ENCODE measurements at places on chromosomes 12 and 14.

GRCh38 chr14:68623826-68624225 is 169.0 kb downstream of the ZFP36L1 start:
- DNase-seq: no peak

DNA sequence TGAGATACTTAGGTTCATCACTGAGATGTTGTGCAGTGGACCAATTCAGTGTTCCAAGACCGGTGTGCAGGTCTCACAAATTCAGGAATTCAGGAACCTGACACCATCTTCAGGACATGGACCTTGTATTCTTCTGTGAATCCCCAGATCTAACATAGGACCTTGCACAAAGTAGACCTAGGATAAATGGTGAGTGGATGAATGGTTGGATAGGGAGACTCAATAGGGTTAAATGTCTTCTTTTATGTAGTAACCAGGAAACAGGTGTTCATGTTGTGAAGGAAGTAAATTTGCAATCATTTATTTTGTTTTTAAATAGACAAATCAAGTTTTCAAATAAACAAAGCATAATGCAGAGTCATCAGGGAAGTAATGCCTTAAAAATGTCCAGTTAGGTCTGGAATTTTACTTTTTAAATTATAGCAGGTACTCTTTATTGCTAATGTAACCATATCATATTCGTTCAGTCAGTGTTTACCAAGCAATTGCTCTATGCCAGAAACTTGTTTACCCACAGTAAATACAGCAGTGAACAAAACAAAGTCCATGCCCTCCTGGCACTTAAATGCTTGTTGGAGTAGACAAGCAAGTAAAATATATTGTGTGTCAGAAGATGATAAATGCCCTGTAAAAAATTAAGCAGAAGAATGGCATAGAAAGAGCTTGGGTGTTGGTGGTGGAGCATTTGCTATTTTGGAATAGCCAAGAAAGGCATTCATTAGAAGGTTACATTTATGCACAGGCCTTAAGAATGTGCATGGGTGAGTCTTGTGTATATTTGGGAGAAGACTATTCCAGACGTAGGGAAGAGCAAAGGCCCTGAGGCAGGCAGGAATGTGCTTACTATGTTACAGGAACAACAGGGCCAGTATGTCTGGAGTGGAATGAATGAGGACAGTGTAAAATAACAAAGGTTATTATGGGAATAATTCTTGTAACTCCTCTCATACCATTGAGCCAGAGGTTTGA is 26.3 kb downstream of the RXYLT1 start:
- no peak for DNase-seq

DNA sequence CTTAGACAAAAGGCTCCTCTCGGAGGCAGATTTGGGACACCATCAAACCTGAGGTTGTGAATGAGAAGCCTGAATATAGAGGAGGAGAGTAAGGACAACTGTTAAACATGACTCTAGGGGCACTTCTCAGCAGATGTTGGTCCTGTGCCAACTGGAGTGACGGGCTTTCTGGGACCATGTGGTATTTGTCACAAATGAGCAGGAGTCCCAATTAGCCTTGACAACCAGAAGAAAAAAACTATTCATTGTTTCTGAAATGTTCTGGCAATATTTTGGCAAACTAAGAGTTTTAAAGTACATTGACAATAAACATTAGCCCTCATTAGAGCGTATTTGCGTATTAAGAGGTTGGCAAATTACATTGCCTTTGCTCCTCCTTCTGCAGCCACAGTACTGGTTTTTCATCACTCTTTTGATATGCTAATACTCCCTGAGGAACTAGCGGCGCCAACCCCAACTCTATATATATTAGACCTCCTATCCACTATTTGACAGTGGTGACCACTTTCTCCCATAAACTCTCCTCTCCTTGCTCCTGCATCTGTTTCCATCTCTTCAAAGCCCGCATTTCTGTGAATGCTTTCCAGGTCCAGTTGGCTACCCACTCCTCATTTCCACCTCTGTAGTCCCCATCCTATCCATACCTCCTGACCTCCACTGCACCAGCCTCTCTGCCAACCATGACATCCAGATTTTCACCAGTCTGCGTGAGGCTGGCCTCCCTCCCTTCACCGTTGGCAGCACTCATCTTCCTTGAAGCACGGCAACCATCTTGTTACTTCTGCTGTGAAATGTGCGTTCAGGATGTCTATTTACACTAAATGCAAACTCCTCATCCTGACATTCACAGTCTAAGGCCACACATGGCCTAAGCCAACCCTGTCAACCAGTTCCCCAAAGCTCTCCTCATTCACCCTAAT is 100.7 kb downstream of the ZFC3H1 start:
- no peak for DNase-seq

GRCh38 chr14:23486036-23486435 is 16.5 kb downstream of the NGDN start:
- DNase-seq: no peak

DNA sequence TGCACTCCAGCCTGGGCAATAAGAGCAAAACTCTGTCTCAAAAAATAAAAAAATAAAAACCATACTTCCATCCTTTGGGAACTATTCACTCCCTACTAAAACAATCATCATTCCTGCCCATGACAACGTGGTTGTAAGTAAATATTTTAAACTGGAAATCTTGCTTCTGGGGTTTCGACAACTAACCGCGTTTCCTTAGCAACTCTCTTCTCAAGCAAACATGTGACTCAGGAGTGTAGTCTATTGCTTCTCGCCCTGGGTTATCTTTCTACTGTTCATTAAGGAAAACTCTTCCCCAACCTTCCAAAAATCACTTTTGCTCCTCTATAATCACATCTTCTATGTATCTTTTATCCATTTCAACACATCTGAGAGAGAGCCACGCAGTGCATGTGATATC is 21.8 kb downstream of the APPL2 start:
- no peak for DNase-seq

- DNase-seq: no peak
Observed at GRCh38 chr14:69685716-69686115, 74.3 kb downstream of the SUSD6 start.

DNA sequence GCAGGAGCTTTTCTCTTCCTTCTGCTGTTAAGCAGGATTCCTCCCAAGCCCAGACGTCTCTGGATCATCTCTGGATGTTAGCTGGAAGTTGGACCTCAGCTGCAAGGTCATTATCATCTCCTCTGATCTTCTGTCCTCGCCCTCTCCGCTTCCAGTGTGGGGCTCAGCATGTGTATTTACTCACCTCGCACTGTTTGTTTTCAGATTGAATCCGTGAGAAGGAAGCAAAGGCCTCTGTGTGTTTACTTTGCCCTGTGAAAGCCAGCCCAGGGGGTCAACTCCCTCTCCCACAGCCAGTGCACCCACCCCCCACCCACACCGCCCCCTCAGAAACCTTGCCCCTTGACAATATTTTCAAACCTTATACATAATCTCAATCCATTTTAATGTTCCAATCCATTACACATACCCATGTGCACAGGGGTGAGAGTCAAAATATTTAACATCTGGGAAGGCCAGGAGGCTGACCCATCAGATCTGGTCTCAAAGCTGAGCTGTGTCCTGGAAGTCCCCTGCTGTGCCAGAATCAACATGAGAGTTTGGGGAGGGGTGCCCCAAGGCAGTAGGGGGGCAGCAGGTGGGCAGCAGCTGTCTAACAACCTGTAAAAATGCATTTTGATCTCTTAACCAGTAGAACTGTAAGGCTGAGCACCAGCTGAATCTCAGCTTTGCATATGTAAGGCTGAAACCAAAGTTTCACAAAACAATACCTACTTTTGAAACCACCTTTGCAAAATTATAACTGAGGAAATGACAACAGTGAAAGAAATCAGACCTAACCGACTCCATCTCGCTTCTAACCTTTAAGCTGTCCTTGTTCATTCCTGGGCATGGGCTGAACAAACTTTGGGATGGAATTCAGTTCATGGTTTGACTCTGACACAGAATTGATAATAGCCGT is 157.9 kb downstream of the ZNF664 start:
- no peak for DNase-seq

DNA sequence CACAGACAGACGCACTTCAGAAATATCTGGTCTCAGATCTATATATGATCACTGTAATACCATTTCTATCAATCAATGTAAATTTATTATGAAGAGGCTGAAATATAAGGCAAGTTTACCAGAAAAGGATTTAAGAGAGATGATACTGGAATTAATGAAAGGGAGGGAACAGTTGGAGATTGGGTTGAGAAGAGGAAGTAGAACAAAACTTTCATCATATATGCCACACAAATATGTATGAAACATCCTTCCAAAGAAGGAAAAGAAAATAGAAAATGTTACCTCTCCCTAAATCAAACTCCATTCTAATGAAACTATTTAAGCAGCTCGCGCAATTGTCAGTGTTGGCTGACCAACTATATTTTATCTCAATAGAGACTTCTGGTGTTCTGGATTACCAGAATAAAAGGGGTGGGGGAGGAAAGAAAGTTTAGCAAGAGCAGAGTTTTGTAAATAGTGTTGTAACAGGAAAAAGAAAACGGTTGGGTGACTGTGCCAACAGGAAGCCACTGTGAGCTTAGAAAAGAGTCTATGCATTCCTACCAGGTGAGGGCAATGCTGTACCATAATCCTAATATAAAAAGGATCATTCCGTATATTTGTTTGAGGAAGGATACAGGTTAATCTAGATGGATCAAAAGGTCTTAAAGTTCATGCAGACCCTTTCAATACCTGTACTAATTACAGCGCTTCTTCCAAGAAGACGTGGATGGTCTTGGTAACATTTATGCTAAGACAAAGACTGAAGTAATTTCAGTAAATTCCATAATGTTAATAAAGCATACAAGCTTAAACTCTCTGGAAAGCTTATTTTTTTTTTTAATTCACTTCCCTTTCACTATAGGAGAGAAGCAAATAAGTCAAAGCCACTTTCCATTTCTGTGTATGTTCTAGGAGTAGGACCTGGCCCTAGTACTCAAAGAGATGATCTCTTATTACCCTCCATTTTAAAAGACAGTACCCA is 14.5 kb upstream of the LLPH start:
- no peak for DNase-seq

All from central memory CD4-positive, alpha-beta T cell (primary cell).